ENCODE measurements at places on chromosomes 1 and 21.
A peak's percentile ranks its signal among the peaks of the same experiment; 100 is the strongest.

GRCh38 chr21:26280775-26281174 is 110.2 kb upstream of the APP start:
- no peak for DNase-seq

- no peak for DNase-seq
Measured at GRCh38 chr21:14585122-14585521, 39.0 kb upstream of the SAMSN1 start.

- DNase-seq: peak; percentile 75
Measured at GRCh38 chr1:2194898-2195673, 514 bp upstream of the FAAP20 start.

DNA sequence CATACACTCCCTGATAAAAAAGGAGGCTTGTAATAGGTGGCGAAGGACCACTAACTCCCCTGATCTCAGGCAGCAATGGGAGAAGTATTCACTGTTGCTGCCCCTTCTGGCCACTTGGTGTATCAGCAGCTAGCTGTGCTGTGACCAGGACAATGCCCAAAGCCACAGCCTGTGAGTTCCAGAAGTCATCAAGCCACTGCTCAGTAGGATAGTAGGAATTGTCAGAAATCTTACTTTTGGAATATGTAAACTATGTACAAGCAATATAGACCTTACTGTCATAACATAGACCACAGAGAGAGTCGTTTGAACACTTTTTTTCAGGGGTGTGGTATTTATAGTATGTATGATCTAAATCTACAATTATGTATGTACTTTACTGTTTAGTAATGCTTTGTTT is 248.3 kb upstream of the CAMK1G start:
- DNase-seq: peak; percentile 23

DNA sequence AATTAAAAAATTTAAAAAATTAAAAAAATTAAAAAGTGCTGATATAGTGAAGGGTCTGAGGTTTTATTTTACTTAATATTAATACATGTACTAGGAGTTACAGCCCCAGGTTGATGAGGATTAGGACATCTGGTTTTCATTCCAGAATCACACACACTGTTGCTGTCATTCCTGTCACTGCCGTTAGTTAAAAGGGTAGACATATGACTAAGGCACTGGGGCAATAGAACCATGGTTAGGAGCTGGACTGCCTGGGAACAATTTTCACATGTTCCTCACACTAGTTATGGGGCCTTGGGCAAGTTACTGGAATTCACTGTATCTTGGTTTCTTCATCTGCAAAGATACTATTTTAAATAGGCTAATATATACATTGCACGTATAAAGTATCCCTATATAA is 191.8 kb upstream of the DPYD start:
- no peak for DNase-seq

GRCh38 chr1:200674838-200675587 is 5.3 kb upstream of the DDX59 start:
- no peak for DNase-seq

Measured in GDM1 (cell line).